Natural killer cell treated with Interleukin-12 subunit alpha and Interleukin-12 subunit beta and Interleukin-15 and Interleukin-18, amount 100 ng/mL, for 72 hours (primary cell): ENCODE measurements at places on chromosomes 5 and 9. TPM values are rescaled to one million over a fixed set of nuclear protein-coding genes. Genes with fewer than 3 reads are reported as not detected.

NMUR2 gene
- total RNA-seq, result not detected

IL33 gene
- total RNA-seq, result not detected

SV2C gene
- total RNA-seq, result 0.06 TPM

DNA sequence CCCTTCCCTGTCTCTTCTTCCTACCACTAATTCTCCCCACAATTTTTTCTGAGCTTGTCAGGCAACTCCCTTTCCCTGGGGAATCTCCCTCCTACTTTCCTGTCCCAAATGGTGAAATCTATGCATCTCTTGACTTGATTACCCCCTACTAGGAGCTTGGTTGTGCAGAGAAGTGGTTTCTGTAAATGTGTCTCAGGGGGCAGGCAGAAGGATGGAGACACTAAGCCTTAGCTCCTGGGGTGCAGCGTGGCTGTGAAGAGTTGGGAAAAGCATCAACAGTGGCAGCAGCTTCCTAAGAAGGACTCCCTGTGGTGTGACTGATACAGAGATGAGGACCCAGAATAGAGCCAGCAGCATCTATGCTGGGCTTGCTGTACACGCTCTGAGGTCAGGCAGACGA, 62.3 kb downstream of the NRG2 start:
- no peak for DNase-seq

DNA sequence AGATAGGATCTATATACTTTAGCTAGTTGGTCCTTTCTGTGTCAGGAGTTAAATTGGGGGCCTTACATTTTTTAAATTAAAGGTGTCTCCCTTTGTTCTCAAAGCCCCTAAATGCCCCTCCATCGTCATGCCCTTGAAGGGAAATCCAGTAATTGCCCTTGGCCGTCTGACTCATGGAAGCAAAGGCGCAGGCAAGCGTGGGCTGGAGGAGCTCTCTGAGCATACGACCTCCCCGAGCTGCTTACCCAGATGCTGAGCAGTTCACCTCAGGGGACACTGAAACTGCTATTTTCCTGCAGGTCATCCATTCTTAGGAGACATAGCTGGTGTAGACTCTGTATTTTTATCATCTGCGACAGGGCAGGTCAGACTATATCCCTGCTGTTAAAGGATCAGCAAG, 23.0 kb downstream of the PCSK1 start:
- DNase-seq, result no peak

DNA sequence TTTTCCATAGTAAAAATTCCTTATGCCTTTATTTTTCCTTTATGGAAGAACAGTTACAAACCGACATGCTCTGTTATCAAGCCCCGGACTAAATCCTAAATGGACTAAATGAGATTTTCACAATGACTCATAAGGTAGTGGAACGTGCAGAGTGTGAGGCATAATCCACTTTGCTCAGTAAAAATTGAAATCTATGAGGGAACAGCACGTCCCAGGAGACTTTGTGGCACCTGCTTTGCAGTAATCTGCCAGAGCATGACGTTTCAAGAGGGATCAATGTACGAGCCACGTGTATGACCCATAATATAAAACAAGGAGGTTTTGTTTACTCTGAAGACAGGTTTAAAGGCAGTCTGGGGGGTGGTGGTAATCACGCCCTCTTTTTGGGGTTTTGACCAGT, 83.8 kb upstream of the GNA14 start:
- no peak for DNase-seq

- no peak for DNase-seq
Observed at GRCh38 chr5:141507387-141508091, 18.7 kb downstream of the PCDHGC5 start.

DNA sequence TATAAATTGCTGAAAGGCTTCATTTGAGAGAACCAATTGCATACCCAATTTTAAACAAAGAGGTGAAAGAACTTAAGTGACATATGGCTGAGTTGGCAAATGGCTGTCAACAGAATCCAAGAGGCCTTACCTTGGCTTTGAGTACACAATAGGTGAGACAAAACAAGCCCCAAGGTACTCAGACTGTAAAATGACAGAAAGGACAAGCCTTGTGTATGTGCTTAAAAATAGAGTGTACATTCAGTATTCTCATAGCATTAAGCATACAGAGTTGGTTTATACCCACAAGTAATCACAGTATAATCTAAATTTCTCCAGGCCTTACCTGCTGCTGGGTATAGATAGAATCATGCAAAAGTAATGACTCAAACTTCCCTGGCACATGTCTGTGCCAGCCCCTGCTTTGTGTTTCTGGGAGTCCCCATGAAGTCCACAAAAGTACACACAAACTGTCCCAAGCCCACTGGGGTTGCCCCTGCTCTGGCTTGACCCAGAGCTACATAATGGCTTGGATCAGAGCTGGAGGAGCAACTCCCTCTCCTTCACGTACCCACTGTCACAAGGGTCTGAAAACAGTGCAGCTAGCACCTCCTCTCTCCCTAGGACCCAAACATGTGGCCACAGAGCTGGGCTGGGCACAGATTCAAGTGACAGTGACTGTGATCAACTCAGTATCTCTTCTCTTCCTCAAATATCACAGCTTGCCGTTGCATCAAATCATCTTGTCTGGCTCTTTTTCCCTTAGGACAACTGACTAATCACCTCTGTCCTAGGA, 250.8 kb downstream of the ENC1 start:
- no peak for DNase-seq
